RKO (cell line): ENCODE measurements at places on chromosomes 7 and 10.

- peak; percentile 54 for DNase-seq
Observed at GRCh38 chr10:120508393-120508792, 51.4 kb downstream of the PLPP4 start.

DNA sequence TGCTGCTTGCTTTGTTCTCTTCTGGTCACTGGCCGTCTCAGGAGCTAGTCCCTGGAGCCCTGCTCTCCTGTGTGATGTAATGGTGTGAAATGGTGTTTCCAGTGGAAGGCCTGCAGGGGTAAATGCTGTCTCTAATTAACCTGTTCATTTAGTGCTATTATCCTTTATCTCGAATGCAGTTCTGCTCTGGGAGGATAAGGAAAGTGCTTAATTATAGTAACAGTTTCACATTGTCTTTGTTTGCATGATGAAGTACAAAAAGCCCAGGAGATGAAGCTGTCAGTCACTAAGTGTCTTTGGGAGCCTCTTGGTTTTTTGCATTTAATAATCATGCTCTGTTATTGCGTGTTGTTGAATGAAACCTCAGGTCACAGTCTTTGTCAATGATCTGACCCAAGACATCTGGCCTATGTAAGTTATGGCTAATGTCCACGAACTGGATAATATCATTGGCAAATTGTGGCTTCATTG lies 755.3 kb upstream of the GALNT17 start:
- no peak for DNase-seq

GRCh38 chr10:31031558-31032257 lies at the start of gene ZNF438:
TSS of gene ZNF438 (minus strand) at chr10:31031865. CDS start at chr10:30877034, 154,831 bp downstream.
- peak; percentile 98 for DNase-seq

- DNase-seq = no peak
Observed at GRCh38 chr7:115879171-115879570, 151.4 kb downstream of the TFEC start.

GRCh38 chr7:55508221-55509011 lies 63.9 kb downstream of the VOPP1 start:
- no peak for DNase-seq

DNA sequence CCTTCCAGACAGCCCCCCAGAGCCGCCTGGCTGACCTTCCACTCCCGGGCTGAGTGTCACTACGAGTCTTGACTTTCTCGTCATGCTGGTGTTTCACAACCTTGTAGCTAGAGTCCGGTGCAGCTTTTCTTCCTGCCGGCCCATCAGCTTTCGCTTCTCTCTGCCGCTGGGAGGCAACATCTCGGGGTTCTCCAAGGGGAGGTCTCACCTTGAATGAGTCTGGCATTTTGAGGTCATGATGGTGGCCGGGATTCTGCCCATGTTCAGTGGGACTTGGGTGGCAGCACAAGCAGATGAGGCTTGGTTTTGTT lies 285.2 kb downstream of the CAMK1D start:
- no peak for DNase-seq

- DNase-seq = no peak
Observed at GRCh38 chr7:36602934-36603887, 121.1 kb downstream of the AOAH start.

DNA sequence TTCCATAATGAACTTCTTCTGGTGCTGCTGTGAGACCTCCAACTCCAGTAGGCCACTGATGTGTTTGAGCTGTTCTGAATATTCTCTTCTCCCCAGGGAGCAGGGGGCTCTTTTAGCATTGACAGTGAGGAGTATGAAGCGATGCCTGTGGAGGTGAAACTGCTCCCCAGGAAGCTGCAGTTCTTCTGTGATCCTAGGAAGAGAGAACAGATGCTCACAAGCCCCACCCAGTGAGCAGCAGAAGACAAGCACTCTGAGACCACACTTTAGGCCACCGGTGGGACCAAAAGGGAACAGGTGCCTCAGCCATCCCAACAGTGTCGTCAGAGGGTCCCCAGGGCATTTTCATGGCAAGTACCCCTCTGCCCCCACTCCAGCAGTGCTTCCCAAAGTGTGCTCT lies 49.3 kb downstream of the DENND11 start:
- DNase-seq = no peak

- DNase-seq = no peak
Observed at GRCh38 chr7:329691-330281, 39.8 kb downstream of the FOXL3 start.

GRCh38 chr10:77388571-77389100 lies 249.0 kb downstream of the KCNMA1 start:
- DNase-seq = no peak
